ENCODE measurements at places on chromosomes 3 and 15. TPM values are rescaled to one million over a fixed set of nuclear protein-coding genes. Genes with fewer than 3 reads are reported as not detected.
A peak's percentile ranks its signal among the peaks of the same experiment; 100 is the strongest.

DNA sequence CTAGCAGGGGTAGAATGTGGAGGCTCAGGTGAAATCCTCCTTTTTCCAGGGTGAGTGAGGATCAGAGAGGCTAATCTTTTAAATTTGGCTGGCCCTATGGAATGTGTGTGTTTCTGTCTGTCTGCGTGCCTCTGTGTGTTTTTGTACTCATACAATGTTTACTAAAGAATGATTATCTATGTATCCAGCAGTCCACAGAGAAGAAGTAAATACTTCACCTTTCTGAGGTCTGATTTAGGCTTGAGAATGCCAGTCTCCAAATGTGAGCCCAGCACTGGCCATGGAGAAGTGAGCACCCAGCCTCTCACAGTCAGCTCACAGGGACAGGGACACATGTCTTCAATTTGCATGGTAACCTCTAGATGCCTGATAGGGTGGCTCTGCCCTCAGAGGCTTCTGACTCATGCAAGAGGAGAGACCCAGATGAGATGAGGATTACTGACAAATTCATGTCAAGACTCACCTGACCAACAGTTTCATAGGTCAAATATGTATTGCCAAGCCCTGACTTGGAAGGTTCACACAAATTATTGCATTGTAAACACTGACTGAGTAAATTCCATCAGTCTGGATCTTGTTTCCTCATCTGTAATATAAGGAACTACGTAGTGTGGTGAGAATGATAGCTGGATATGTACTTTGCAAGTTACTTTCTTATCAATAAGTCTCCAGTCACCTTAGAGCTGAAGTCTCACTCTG is 31.0 kb downstream of the ENTPD3 start:
- no peak overlapping the region for H3K4me3 ChIP-seq
- no peak for DNase-seq
- H3K27me3 ChIP-seq = no peaks in the 10 kb centered on the region
- no peaks in the 10 kb centered on the region for H3K36me3 ChIP-seq

SGO1 gene
- total RNA-seq = 0.98 TPM

DNA sequence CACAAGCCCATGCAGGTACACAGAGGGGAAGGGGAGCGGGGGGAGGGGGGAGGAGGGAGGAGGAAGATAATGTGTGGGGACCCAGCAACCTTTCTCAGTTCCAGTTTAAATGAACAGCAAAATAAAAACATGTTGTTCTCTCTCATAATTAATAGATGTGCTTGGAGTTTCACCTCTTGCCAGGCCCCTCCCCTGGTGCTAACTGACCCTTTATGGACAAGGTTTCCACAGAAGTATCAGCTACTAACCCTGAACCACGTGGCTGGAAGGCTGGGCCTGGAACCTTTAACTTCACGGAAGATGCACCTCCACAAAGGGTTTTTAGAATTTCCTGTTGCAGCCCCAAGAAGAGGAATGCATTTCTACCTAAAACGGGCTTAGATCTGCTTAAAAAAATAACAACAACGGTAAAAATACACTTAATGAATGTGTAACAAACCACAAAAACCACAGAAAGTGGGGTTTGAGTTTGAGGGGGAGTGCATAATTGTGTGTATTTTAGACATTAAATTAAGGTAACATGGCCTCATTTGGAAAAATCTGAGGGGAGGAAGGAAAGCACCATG is 14.8 kb upstream of the SMAD3 start:
- no peak for DNase-seq
- no peak overlapping the region for H3K4me3 ChIP-seq
- H3K27me3 ChIP-seq = no peaks in the 10 kb centered on the region
- peak overlapping the region; percentile 87 for H3K27ac ChIP-seq
- H3K4me1 ChIP-seq = peaks cover 11% of the 10 kb centered on the region

DNA sequence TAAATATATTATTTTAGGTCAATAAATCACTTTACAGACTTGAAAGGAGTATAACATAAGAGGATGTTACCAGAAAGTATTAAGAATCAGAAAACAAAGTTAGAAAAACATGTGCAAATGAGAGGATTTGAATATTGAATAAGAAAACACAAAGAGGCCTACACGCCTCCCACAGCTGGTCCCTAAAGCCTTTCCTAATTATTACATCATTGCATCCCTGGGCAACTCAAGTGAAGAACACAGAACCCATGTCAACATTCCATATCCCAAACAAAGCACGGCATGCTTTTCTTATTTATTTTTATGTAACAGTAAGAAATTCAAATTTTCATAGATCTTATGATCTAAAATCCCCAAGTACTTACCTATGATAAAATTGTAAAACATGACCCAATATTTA is 61.2 kb downstream of the HERC1 start:
- H3K36me3 ChIP-seq = peaks cover 14% of the 10 kb centered on the region
- H3K4me1 ChIP-seq = no peaks in the 10 kb centered on the region
- DNase-seq = no peak
- no peaks in the 10 kb centered on the region for H3K27me3 ChIP-seq
- H3K4me3 ChIP-seq = no peak overlapping the region

GRCh38 chr15:69576035-69576526 is 123.5 kb downstream of the RPLP1 start:
- H3K4me1 ChIP-seq = peaks cover 4% of the 10 kb centered on the region
- no peak overlapping the region for H3K4me3 ChIP-seq
- H3K27me3 ChIP-seq = no peaks in the 10 kb centered on the region
- H3K27ac ChIP-seq = no peak overlapping the region
- peak; percentile 42 for DNase-seq
- no peaks in the 10 kb centered on the region for H3K36me3 ChIP-seq

GRM7 gene
- total RNA-seq = 1.3 TPM

SLC15A2 gene
- total RNA-seq = 44.6 TPM

SLC25A36 gene
- 289 TPM for total RNA-seq

Data from lung (tissue), 17 donors.